ENCODE measurements at places on chromosomes 16 and 17.

DNA sequence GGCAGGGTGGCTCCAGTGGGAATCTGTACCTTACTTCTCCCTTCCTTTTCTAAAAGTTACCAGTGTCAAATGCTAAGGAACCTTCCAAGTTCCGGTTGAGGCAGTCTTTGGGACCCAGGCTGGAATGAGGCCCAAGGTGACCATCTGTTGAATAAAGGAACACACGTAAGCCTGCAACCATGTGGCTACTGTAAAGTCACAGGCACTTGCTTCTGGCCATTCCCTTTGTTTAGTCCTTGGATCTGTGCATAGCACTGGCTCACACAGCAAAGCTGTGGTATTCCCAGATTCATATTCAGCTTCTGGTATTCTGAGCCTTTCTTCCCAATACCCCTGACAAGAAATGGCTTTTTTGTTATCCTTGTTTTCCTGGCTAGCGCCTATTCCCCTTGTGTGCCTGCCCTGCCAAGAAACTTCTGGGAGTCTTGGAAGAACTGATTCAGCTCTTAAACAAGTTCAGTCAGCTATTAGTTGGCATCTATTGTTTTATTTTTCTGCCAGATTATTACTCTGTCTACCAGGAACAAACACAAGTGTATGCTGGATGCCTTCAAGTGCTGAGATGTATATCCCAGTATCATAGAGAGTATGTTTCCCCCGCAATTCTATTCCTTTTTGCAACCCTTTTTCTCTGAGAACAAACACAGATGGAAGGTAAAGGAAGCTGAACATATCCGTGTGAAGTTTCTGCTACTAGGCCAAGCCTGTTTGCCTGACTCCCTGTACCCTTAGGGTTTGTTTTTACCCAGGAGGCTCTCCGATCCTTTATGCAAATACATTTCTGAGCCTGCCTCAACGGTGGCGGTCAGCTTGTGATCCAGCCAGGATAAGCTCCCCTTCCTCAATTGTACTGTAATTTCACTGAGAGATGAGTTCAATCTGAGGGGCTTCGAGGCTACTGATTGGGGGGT, 13.2 kb downstream of the TMEM238L start:
- DNase-seq = no peak

GRCh38 chr16:19994466-19995170, 79.1 kb downstream of the GPR139 start:
- no peak for DNase-seq

DNA sequence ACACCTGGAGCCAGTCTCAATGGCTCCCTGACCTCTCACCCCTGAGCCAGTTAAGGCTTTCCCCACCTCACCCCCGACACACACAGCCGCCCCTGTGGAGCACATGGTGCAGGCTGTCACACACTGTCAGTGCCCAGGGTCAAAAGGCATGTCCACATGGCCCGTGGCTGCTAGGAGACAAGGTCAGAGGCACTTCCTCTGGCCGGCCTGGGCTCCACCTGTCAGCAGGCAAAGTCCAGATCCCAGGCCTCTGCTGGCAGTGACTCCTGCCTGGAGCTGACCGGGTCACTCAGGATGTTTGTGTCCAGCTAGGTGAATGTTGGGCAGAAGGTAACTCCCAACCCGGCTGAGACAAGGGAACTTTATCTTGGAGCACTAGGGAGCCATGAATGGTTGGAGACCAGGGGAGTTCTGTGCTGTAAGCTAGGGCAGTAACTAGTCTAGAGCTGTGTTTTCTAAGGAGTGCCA, 6.0 kb downstream of the SREBF1 start:
- DNase-seq = no peak

- no peak for DNase-seq
Measured at GRCh38 chr17:50692448-50693035, 15.2 kb downstream of the ANKRD40 start.

- no peak for DNase-seq
Measured at GRCh38 chr17:78276098-78276887, 44.9 kb downstream of the TMEM235 start.

DNA sequence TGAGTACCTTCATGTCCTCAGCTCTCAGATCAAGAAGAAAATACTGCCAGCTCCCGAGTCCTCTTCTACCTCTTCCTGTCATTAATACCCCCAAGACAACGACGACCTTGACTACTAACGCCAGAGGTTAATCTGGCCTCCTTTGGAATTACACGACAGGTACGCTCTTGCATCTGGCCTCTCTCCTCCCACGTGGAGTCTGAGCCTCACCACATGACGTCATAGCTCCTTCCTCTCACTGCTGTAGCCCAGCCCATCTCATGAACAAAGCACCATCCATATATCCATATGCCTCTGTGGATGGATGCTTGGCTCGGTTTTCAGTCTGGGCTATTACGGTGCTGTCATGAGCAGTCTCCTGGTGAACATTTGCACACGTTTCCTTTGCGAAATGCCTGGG, 110.2 kb upstream of the TNRC6C start:
- no peak for DNase-seq

GRCh38 chr16:69709456-69710084, 16.8 kb downstream of the NQO1 start:
- no peak for DNase-seq

DNA sequence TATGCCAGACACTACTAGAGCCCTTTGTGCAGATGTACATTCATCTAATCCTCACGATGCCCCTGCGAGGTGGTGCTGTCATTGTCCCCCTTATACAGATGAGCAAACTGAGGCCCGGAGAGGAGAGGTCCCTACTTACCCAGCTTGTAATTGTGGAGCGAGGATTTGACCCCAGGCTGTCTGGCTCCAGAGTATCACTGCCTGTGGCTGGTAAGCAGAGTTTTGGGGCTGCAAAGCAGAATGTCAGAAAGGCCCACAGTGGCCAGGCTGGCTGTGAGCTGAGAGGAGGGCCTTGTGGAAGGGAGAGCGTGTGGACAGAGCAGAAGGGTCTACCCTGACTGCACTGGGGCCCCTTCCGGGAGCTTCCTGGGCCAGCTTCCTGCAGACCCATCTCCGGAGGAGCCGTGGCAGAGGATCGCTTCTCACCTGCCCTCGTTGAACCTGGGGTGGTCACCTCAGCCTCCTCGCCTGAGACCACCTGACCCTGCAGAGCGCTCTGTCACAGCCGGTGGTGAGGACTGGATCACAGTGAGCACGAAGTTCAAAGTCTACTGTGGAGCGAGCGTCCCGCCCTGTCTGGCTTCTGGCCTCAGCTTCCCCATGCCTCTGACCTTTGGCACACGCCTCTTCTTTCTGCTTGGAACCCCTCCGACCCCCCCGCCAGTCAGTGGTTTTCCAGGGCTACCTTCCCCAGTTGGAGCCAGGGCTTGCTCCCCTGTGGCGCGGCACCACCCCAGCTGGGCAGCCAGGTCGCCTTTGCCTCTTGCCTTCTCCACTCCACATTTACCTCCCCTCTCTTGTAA, 12.1 kb downstream of the CMIP start:
- no peak for DNase-seq

DNA sequence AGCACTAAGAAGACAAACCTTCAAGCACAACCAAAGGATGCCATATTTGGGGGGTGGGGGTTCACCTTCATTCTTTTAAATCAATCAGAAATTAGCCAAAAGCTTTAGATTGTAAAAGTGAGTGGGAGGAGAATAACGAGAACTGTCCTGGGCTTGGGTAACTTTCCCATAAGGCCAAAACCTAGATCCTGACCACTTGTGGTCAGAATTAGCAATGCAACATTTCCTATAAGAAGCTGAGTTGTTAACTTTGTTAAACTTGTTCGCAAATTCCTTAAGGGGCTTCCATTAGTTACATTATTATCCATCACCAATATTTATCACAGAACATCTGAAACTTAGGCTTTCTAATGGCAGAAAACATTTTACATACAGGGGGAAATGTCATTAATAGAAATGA, 25.1 kb downstream of the STAT5B start:
- no peak for DNase-seq

- no peak for DNase-seq
Measured at GRCh38 chr16:13021996-13022395, 120.6 kb downstream of the SHISA9 start.

DNA sequence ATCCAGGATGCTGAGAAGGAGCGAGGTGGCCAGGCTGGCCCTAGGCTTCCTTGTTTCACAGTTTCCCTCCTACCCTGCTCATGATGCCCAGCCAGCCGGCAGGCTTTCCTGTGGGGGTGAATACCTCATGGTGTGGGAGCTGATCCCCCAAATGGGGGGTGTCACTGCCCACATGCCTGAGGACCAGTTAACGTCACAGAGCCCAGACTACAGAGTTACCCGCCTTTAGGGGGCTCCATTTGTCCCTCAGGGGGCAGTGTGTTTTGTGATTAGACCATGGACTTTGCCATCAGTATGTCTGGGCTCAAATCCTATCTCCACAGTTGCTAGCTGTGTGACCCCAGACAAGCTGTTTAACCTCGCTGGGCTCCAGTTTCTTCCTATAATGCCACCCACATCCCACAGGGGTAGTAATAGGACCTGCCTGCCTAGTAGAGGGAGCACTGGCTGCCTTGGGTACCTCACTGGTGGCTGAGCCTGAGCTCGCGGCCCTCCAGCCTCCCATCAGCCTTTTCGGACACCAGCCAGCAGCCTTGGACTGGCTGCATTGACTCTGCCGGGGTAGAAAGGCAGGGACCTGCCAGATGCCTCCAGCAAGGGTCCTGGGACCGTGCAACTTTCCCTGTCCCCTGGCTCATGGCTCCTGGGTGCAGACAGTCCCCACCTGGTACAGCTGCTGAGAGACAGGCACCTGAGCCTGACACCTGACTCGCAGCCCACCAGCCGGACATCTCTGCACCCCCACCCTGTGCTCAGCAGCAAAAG, 87.5 kb upstream of the GSE1 start:
- DNase-seq = no peak

- DNase-seq = no peak
Measured at GRCh38 chr17:49002766-49003165, 5.6 kb downstream of the IGF2BP1 start.

GRCh38 chr17:33154869-33155455, 138.1 kb downstream of the ASIC2 start:
- DNase-seq = no peak

DNA sequence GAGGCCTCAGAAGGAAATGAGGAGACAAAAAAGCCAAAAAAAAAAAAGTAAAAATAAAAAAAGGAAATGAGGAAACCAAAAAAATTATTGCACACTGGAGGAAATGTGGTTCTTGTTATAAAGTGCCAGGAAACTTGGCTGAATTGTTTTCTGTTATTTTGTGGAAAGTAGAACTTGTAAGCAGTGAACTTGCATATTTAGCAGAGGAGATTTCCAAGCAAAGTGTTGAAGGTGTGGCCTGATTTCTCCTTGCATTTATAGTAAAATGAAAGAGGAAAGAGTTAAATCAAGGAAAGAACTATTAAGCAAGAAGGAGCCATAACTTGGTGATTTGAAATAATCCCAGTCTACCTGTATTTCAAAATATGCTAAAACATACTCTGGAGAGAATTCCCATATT, 34.1 kb upstream of the CPPED1 start:
- DNase-seq = no peak

DNA sequence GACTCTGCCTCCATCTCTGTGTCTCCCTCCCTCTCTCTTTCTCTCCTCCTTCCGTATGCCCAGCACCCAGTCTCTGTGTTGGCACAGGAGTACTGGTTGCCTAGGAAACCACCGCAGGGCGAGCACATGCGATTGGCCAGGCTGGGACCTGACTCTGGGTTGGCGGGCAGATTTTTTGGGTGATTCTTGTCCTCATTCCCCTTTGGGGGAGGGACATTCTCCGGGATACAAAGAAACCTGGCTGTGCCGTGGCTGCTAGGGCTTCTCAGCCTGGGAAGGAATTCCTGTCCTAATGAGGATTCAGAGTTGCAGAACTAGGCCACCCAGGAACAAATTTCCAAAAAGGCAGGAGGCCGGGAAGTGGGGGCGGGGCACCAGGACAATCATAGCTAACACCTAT, 168.9 kb downstream of the SHISA9 start:
- DNase-seq = no peak

DNA sequence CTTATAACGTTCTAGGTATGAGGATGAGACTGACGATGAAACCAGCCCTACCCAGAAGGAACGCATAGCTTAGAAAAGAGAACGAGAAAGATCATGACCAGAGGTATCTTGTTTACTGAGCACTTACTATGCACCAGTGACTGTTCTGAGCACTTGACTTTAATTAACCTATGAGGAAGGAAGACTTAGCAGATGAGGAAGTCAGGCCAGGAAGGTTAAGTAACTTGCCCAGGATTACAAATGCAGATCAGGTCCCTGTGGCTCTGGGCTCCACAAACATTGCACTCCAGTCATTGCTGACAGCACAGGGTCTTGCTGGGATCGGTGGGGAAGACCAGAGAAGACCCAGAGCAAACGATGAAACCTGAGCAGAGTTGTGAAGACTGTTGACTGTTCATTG, 7.1 kb downstream of the KRT13 start:
- DNase-seq = no peak

DNA sequence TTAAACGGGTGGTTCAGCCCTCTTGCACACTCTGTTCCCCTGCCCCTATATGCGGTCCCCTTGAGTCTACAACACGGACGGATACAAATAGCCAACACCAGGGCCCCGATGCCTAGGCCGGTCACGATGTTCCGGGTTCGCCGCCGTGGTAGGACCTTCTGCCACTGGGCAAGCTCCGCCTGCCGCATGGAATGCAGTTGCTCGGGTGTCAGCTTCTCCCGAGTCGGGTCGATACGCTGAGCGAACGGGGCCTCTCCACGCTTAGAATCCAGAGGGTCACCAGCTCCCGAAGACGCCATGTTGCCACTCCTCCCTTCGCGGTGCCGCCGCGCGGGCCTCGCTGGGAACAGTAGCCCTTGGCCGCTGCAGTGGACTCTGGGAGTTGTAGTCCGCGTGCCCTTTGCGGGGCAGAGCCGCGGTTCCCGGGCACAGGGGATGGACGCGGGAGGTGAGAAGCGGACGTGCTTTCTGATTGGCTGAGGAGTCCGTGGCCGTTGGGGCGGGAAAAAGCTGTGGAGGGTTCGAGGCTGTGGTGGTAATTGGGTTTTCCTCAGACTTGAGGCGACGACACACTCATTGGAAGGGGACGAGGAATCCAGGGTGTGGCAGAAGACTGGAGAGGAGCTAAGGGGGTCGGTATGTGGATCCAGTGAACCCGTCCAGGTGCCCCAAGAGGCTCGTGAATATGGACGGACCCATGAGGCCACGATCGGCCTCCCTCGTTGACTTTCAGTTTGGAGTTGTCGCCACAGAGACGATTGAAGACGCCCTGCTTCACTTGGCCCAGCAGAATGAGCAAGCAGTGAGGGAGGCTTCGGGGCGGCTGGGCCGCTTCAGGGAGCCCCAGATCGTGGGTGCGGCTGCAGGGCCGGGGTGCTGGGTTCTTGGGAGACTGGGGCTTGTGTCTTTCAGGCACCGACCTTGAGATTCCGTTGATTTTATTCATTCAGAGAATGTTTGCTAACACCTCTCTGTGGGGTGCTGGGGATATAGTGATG, at the start of the genes CNTD1 and COA3:
Gene CNTD1, plus strand, starts transcription at position 479 of the 998 bp plus-strand sequence. Its CDS starts 207 bp downstream, at position 686.
Gene COA3, minus strand, starts transcription at position 322 of the 998 bp plus-strand sequence. Its CDS starts 23 bp downstream, at position 299.
- DNase-seq = peak; percentile 84

GRCh38 chr16:72424757-72425156, 252.8 kb upstream of the PMFBP1 start:
- no peak for DNase-seq

DNA sequence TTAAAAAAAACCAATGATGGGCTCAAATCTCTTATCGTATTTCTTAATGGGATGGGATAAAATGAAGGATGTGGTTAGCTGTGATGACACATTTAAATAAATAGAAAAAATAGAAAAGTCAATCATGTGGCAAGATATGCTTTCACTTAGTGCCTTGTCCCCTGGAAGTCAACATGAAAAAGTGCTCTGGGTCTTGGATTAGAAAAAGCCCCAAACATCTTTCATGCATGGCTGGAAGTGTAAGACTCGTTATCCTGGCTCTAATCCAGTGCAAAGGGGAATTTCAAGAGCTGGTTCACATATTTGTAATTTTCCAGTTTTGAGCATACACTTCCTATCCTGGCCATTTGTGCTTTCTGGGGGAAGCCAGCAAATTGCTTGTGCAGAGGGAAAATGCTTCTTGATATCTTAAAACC, 160.9 kb downstream of the MAP2K6 start:
- no peak for DNase-seq

All from activated CD4-positive, alpha-beta T cell treated with anti-CD3 and anti-CD28 coated beads, Interleukin-2, amount 50 U/mL, for 48 hours (primary cell).